C1 segment of cervical spinal cord (tissue), 14 donors: ENCODE measurements at places on chromosomes 5 and 9.

GRCh38 chr5:132010989-132011621, 353 bp downstream of the ACSL6 start:
- no peak for DNase-seq

DNA sequence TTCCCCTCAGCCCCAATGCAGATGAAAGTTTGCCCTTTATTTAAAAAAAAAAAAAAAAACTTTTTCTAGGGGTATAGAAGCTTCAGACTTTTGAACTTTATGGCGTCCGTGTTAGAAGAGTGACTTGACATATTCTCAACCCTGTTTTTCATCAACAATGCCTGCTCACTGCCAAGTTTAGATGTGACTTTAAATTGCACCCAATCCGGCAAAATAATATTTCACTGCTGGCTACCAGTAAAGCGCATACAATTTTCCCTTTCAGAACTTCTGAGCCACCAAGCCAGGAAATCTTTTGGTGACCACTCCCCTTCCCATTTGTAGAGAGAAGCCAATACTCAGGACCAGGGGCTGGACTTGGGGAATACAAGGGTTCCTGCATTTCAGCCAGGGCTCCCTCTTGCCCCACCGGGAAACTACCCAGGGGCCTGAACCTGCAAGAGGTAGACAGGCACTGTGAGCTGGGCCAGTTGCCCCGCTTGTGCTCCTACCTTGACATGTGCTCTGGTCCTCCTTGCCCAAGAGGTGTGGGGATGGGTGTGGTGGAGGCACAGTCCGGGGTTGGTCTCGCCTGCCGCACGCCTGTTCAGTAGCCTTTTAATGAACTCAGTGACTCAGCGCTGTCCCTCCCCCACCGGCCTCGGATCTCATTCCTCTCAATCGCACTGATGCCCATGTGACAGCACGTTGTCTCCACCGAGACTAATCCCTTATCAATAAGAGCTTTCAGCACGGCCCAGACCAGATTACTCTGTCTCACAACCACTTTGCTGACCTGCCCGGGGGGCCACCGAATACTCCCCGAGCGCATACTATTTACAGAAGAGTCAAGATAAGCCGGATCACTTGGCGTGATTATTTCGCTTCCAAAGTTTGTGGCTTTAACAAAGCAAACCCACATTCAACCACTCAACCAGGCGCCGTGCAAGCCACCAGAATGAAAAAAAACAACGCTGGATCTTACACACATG, 226.4 kb downstream of the DCP2 start:
- DNase-seq = no peak

DNA sequence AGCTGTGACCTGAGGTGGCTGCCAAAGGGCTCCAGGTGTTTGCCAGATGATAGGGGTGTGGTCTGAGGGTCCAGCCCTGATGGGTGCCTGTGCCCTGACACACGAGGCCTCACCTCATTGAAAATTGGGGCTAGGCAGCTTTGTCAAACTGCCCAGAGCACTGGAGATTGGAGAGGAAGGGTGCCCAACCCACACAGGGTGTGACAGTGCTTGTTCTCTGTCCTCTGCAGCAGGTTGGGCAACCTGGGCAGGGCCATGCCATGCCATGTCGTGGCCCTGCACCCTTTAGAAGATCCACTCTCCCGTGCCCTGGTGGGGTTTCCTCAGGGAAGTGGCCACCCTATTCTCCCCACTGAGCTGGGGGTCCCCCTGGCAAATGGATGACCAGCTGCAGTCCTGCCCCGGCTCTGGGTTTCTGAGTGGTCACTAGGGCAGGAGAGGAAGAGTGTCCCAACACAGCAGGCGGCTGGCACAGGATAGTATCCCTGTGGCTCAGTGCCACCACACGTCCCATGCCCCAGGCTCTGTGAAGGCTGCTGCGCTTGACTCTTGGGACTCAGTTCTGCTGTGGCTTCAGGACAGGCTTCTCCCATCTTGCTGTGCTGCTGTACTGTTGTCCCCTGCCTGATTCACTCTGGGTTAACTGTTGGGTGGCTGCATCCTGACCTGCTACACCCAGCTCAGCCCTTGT, 100.8 kb upstream of the PITX1 start:
- no peak for DNase-seq

- DNase-seq = no peak
These were observed 113.3 kb downstream of the ARHGAP26 start for GRCh38 chr5:142883438-142883837.

DNA sequence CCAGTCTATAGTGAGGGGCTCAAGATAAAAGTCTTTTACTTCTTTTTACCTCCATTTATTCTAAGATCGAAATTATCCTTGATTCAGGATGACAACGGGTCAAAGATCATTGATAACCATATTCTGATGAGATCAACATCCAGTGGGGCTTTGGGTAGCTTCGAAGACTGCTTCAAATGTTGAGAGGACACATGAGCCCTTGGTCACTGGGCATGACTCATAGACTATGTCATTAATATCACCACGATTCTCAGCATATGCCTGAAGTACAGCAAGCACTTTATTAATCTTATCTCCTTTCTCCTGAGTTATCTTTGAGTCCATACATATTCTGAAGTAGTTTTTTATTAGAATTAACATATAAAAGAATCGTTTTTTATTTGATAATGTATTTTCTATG, 117.1 kb upstream of the DAB2 start:
- DNase-seq = no peak

DNA sequence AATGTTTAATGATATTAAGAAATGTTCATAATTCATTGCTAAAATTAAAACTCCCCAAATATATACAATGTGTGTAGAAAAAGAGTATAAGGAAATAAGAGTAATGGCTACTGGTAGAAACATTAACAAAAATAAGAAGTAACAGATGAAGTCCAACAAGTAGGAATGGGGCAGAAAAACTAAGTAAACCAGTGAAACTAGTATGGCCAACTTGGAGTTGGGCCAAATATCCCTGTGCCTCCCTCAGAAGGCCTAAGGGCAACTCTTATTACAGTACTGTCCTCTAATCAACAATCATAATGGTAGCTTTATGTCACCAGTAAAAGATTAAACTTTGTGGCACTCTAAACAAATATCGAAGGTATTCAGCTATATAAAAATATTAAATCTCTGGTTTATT, 93.5 kb downstream of the SSBP2 start:
- DNase-seq = no peak

- no peak for DNase-seq
These were observed 104.1 kb downstream of the AP3B1 start for GRCh38 chr5:78190402-78190801.

DNA sequence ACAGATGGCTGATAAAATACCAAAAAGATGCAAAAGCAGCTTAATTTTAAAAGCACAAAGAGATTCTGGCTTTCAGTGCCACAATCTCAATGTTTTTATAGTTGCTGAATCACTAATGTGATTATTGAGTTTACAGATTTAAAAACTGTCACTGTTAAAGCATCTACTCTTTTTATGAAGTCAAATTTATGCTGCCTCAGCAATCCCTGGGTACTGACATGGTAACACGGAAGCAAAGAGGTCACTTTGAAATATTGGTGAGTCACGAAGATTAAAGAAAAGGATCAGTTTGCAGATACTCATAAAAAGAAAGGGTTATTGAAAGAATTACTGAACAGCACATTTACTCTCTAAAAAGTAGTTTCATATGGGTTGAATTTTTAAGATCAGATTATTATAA, 39.7 kb upstream of the HMGCS1 start:
- no peak for DNase-seq

DNA sequence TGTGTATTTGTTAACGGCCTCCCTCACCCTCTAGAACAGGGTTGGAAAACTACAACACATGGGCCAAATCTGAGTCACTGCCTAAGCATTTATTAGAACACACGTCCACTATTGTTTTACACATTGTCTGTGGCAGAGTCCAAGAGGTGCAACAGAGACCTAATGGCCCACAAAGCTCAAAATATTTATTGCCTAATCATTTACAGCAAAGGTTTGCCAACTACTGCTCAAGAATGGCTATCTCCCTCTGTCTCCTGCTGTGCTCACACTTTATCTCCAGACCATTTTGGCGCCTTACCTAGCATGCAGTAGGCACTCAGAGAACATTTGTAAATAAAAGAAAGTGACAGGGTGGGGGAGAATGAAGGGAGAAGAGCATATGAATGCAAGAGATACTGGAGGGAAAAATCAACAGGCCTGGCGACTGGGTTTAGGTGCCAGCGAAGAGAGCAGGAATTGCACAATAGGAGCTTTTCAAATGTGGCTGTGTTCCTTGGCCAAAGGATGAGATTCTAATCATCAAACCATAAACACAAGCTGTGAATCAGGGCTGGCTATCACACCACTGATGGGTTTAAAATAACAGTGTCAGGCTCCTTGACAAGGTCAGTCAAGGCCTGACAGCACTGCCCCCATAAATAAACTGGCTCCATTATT, 80.3 kb downstream of the EPB41L4A start:
- DNase-seq = no peak

DNA sequence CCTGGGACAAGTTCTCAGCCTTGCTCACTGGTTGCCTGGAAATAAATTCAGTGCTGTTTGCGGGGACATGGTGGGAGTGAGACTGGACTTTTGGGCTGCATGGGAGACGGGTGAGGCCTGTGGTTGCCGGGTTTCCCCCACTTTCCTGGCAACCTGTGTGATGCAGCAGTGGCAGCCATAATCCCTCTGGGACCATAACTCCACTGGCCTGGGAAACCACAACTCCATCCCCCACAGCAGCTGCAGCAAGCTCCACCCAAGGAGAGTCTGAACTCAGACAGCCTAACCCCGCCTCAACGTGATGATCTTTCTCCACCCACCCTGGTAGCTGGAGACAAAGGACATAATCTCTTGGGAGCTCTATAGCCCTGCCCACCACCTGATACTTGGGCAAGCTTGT, 349.9 kb downstream of the PIK3R1 start:
- DNase-seq = no peak

DNA sequence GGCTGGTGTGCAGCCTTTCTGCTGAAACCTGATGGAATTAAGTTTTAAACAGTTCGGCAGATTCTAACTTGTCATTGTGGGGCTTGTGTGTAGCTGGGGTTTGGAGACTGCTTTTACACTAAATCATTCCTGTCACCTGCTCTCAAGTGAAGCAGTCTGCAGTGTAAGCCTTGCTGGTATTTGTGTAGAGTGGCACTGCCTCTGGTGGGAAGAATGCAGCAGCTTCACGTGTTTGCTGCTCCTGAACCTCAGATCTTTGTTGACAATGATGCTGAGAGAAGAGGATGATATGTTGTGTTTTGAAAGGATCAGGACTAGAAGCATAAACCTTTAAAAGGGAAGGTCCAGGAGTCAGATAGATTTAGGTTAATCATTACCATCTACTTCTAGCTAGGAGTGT, 88.1 kb downstream of the KDM4C start:
- DNase-seq = no peak

GRCh38 chr9:114524247-114524681, 19.0 kb upstream of the WHRN start:
- DNase-seq = no peak
